Activated T-helper 1 cell treated with anti-CD3 and anti-CD28 coated beads, Interleukin-2, amount 50 U/mL, for 16 hours (primary cell): ENCODE measurements at places on chromosomes 3 and 15.

GRCh38 chr15:96747291-96747690 is 416.8 kb downstream of the NR2F2 start:
- no peak for DNase-seq

DNA sequence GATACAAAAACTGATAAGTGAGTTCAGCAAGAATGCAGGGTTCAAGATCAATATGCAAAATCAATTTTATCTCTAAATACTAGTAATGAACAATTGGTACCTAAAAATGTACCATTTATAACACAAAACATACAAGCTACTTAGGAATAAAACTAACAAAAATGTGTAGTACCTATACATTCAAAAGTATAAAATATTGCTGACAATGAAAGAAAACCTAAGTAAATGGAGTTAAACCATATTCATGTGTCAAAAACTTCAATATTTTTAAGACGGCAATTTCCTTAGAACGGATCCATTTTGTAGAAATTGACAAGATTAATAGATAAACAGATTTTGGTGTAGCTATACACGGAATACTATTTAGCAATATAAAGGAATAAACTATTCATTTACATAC is 343.1 kb upstream of the CCDC54 start:
- no peak for DNase-seq

- DNase-seq: no peak
Observed at GRCh38 chr15:81118361-81118760, 15.7 kb upstream of the CFAP161 start.

- DNase-seq: no peak
Observed at GRCh38 chr3:189745622-189746021, 114.4 kb downstream of the TP63 start.

GRCh38 chr3:87949879-87950208 is 109.0 kb downstream of the CGGBP1 start:
- DNase-seq: no peak
